ENCODE measurements at places on chromosomes 6 and 20.

DNA sequence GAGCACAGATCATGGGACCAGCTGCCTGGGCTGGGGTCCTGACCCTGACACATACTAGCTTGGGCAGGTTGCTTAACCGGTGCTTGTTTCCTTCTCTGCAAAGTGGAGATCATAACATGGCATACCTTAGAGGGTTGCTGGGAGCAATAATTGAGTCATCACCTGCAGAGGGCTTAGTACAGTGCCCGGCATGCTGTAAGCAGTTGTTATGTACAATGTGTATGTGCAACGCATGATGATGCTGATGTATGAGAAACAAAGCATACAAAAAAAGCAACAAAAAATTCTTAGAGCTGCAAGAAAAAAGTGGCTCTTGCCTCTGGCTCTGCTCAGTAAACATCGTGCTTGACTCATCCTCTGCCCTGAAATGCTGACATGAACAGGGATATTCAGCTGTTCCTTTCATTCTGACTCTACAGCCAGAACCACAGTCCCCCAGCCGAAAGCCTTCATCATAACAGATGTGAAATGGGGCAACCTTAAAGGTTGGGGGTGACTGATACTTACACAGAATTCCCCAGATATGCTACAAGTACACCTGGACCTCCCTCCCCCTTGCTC is 91.7 kb downstream of the CLIC5 start:
- DNase-seq, result peak; percentile 78

DNA sequence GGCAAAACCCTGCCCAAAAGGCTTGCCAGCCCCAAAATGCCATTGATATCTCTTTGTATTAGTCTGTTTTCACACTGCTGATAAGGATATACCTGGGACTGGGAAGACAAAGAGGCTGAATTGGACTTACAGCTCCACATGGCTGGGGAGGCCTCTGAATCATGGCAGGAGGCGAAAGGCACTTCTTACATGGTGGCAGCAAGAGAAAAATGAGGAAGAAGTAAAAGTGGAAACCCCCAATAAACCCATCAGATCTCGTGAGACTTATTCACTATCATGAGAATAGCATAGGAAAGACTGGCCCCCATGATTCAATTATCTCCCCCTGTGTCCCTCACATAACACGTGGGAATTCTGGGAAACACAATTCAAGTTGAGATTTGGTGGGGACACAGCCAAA is 28.6 kb downstream of the MBOAT1 start:
- no peak for DNase-seq

DNA sequence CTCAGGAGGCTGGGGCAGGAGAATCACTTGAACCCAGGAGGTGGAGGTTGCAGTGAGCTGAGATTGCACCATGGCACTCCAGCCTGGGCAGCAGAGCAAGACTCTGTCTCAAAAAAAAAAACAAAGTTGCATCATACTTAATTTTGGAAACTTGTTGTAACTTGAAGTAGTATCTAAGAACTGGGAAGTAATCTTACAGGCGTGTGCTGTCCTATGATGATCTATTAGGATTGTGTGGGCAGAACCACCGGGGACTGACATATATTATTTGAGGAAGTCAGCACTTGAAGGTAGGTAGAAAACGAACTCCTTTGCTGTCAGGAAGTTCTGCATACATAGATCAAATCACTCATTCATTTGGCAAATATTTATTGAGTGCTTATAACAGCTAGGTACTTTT is 188.5 kb downstream of the ZNF217 start:
- no peak for DNase-seq

- DNase-seq, result no peak
Measured at GRCh38 chr20:41900201-41900691, 282.1 kb upstream of the CHD6 start.

GRCh38 chr6:54094293-54094692 is 16.9 kb upstream of the MLIP start:
- DNase-seq, result no peak

DNA sequence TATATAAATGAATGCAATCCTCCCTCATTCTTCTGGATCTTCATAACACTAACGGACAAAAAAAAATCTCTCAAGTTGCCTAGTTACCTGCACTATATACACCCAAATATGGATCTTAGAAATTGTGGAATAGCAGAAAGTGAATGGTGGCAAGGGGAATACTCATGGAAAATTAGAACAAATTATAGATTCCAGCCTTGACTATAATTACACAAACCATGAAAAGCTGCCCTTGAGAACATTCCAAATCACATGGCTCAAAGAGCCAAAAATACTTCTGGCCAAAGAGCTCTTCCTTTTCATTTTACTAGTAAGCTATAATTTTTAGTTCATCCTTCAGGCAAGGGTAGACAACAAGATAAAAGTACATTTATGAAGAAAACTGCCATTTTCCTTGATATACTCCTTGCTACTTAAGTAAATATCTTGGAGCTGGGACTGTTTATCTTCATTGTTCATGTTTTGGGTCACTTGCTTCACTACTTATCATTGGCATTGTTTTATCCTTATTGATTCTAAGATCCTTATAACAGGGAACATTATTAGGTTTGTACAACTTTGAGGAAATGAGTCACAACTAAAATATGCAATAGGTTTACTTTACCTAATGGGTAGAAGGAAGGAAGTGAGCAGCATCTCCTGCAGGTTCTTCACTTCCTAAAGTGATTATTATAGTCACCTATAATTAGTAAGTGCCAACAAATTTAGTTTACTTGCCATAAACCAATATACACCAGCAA is 6.4 kb upstream of the MTRES1 start:
- DNase-seq, result no peak
